ENCODE measurements at places on chromosomes 16 and 17.

DNA sequence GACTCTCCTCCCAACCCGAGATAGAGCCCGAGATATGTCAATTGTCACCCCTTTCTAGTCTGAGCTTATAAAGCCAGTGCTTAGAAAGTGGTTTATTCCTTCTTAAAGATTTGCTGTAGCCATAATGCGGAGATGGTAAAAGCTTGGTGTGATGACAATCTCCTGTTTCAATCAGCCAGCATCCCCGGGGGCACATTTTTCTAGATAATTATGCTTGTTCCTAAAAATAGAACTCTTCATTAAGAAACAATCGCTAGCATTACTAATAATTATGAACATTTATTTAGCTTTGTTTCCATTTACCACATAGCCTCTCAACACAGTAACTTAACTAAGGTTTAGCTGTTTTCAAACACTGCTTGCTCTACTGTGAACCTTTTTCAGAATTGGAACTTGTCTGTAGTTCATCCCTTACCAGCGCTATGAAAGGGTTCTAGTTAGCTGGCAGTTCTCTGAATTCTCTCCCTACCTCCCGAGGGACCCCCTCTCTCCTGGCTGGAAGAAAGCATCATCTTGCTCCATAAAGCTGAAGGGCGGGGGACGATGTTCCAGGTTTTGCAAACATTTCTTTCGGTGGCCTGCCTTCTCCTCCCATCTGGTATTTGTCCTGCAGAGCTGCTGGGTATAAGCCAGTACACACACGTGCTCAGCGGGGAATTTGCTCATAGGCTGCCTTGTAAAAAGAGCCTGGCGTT lies 922 bp upstream of the MRPL58 start:
- no peak for DNase-seq

DNA sequence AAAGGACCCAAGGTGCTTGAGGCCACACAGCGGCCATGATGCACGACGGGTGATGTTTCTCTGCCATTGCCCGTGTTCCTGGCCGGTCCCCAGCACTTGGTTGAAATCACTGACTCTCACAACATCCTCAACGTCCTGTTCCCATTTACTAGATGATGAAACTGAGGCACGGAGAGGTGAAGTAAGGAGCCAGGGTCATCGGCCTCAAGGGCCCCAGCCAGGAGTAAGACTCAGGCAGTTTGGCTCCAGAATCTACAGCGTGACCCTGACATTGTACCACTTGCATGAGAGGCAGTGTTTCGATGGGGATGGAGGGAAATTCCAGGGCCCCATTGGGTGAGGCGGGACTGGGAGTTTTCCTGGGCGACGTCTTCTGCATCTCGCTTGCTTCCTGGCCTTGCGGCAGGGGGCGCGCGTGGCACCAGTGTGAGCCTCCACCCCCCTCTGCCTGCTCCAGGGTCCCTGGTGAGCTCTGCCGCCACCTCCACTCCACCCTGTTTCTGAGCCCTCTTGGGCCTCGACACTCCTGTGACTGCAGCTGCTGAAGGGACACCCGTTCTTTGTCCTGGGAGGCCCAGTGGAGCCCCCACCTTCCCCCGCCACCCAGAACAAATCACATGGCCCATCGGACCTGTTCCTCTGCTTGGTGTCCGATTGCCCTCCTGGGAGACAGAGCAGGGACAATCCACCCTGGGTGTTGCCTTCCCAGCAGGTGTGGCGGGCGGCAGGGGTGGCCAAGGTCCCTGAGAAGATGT lies 133.0 kb upstream of the GSE1 start:
- no peak for DNase-seq

GRCh38 chr16:12258861-12259645 lies 282.5 kb downstream of the SNX29 start:
- DNase-seq: no peak

- peak; percentile 16 for DNase-seq
Observed at GRCh38 chr17:37239690-37240334, 136.0 kb upstream of the C17orf78 start.

DNA sequence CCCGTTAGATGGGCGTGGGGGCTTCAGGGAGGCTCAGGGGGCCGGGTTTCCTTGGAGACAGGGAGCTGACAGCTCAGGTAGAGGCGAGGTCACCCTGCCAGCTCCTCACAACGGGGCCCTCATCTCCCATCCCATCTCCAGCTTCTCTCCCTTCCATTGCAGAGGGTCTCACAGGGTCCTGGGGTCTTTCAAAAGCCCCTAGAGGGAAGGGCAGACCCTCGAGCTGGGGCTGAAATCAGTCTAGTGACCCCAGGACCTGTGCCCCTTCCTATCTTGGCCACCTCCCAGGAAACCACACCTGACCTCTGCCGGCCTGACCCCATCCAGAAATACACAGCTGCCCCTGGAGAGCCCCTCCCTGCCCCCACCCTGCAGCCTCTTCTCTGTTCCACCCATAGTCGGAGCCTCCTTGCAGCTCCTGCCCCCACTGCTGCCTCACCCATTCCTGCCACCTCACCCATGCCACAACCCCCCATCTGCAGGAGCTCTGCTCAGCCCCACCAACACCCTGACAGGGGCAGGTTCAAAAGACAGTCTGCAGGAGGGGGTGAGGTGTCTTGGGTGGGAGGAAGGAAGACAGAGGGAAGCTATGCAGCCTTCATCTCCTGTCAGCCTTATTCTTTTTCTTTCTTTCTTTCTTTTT lies 23.4 kb downstream of the PIK3R5 start:
- DNase-seq: no peak

DNA sequence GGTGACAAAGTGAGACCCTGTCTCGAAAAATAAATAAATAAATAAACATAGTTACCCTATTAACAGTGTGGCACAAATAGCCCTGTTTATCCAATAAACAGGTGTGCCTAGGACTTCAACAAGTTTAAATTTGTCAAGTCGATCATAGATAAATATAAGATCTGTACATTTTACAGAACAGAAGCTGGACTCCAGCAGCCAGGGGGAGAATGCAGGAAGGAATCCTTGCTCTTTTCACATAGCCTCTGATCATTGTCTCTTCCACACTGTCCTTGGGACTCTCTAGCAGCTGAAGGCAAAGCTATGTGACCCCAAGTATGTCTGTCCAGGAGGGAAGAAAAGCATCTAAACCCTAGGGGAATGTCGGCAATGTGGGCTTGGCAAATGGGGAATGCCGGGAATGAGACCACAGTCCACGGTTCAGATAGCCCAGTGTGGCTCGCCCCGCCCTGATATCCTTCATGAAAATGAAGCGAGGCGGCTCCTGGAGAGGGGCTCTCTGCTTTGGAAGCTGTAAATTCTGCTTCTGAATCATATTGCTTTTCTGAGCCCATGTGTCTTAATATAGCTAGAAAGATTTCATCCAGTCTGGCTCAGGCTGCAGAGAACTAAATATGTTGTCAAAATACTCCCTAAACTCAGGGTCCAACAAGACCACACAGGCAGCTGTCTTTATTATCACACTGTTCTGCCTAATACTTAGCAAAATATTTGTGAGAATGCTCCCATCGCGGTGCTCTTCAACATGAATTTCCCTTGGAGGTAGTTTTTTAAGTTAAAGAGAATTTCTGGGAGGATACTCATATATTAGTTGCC lies 24.9 kb upstream of the GRB2 start:
- DNase-seq: peak; percentile 83

DNA sequence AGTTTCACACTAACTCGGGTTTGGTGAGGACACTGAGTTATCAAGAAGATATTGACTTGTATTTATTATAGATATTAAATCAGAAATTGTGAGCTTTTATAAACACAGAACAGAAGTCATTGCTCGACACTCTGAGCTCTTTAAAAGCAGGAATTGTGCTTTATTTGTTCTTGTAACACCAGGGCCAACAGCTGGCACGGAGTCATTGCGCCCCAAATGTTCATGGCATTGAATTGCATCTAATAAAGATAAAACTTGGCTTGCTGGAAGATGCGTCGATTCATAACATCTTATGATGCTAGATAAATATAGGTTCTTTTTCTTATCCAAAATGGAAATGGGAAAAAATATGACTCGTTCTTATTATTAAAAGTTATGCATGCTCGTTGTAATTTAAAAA lies 11.8 kb upstream of the MLYCD start:
- no peak for DNase-seq

GRCh38 chr17:17739388-17740066 lies 58.3 kb downstream of the RAI1 start:
- DNase-seq: peak; percentile 70

GRCh38 chr16:66150698-66151482 lies 215.6 kb upstream of the CDH5 start:
- no peak for DNase-seq

- no peak for DNase-seq
Observed at GRCh38 chr17:72852277-72852938, 240.1 kb downstream of the SLC39A11 start.

DNA sequence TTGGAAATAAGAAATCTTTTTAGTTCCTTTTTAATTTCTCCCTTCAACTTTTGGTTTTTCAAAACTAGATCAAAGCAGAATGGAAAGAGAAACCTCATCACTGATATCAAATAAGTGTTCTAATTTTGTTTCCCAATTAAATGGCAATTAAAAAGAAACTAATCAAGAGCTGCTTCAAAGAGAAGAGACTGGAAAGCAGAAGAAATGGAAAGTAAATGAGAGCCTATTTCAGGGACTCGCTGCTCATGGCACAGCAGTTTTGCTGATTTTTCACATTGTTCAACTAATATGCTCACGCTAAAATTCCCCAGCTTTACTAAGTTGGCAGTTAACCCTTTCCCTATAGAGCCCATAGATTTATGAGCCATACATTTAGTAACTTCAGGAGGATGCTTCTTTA lies 6.5 kb downstream of the NMT1 start:
- DNase-seq: no peak

GRCh38 chr16:50209546-50210265 lies 56.6 kb downstream of the TENT4B start:
- DNase-seq: no peak

All from A172 (cell line).